ENCODE measurements at places on chromosomes 12 and 14. TPM values are rescaled to one million over a fixed set of nuclear protein-coding genes. Genes with fewer than 3 reads are reported as not detected.
A peak's percentile ranks its signal among the peaks of the same experiment; 100 is the strongest.

GRCh38 chr14:84819528-84819927, 710.4 kb upstream of the FLRT2 start:
- H3K4me3 ChIP-seq, result no peak overlapping the region
- no peaks in the 10 kb centered on the region for H3K27me3 ChIP-seq
- no peak for DNase-seq
- H3K4me1 ChIP-seq, result no peaks in the 10 kb centered on the region

DNA sequence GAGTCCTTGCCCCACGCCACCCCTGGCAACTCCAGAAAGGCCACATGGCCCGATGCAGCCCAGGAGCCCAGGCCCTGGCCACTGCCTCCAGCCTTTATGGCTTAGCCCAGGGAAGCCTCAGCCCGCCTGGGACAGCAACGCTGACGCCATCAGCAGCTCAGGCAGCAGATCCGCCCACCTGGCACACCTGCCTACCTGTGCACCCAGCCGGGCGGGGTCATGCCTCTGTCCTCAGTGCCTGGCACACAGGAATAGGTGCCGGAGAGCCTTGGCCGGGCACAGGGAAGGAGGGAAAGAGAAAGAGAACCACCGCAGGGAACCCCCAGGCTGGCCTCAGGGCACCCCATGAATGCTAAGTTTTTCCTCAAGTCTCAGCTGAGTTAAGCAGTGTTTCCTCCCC, 21.1 kb downstream of the BEGAIN start:
- no peak for DNase-seq
- no peaks in the 10 kb centered on the region for H3K36me3 ChIP-seq
- H3K4me3 ChIP-seq, result no peak overlapping the region
- no peak overlapping the region for H3K27ac ChIP-seq
- peaks cover 4% of the 10 kb centered on the region for H3K4me1 ChIP-seq

GRCh38 chr14:89185919-89186855, 230.8 kb downstream of the FOXN3 start:
- no peaks in the 10 kb centered on the region for H3K27me3 ChIP-seq
- peaks cover 16% of the 10 kb centered on the region for H3K4me1 ChIP-seq
- no peak for DNase-seq

GRCh38 chr12:123591702-123592481, 7.5 kb downstream of the TMED2 start:
- peaks cover 28% of the 10 kb centered on the region for H3K36me3 ChIP-seq
- peak overlapping the region; percentile 29 for H3K27ac ChIP-seq
- no peaks in the 10 kb centered on the region for H3K27me3 ChIP-seq
- DNase-seq, result no peak
- H3K4me1 ChIP-seq, result peaks cover 26% of the 10 kb centered on the region
- H3K4me3 ChIP-seq, result no peak overlapping the region

- DNase-seq, result no peak
- H3K4me3 ChIP-seq, result no peak overlapping the region
- H3K4me1 ChIP-seq, result peaks cover 5% of the 10 kb centered on the region
Observed at GRCh38 chr12:76687981-76688380, 75.9 kb upstream of the ZDHHC17 start.

Gene SLC25A47
- total RNA-seq, result not detected

- no peak overlapping the region for H3K27ac ChIP-seq
- H3K27me3 ChIP-seq, result no peaks in the 10 kb centered on the region
- H3K4me3 ChIP-seq, result no peak overlapping the region
- DNase-seq, result no peak
- no peaks in the 10 kb centered on the region for H3K4me1 ChIP-seq
Observed at GRCh38 chr14:34137001-34137745, 186.3 kb upstream of the EGLN3 start.

Gene CCDC60
- not detected for total RNA-seq

GRCh38 chr12:22231836-22232235, 102.7 kb downstream of the ST8SIA1 start:
- no peaks in the 10 kb centered on the region for H3K36me3 ChIP-seq
- H3K27ac ChIP-seq, result no peak overlapping the region
- H3K4me3 ChIP-seq, result no peak overlapping the region
- no peak for DNase-seq
- no peaks in the 10 kb centered on the region for H3K4me1 ChIP-seq
- no peaks in the 10 kb centered on the region for H3K27me3 ChIP-seq

- no peaks in the 10 kb centered on the region for H3K4me1 ChIP-seq
- H3K27me3 ChIP-seq, result peaks cover 36% of the 10 kb centered on the region
- no peak for DNase-seq
- H3K36me3 ChIP-seq, result no peaks in the 10 kb centered on the region
Observed at GRCh38 chr12:117845271-117845904, 123.4 kb downstream of the KSR2 start.

DNA sequence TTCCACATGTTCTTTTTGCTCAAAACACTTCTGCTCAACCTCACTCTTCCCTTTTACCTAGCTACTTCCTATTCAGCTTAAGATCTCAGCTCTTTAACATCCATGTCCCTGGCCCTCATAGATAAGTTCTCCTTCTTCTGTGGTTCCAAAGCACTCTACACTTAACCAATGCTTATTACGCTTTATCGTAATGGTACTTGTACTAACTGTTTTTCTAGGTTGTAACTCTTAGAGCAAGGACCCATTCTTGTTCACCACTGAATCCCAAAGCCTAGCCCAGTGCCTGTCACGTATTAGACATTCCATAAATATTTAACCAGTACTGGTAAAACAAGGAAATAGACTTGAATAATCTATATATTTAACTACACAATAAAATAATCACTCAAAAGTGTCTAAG, 5.3 kb downstream of the SLC41A2 start:
- no peak for DNase-seq
- peaks cover 13% of the 10 kb centered on the region for H3K4me1 ChIP-seq
- no peaks in the 10 kb centered on the region for H3K36me3 ChIP-seq
- no peak overlapping the region for H3K4me3 ChIP-seq

Gene RIPK3
- total RNA-seq, result 5.4 TPM

- no peak overlapping the region for H3K4me3 ChIP-seq
- peaks cover 52% of the 10 kb centered on the region for H3K4me1 ChIP-seq
- H3K27me3 ChIP-seq, result no peaks in the 10 kb centered on the region
- peaks cover 6% of the 10 kb centered on the region for H3K36me3 ChIP-seq
Observed at GRCh38 chr14:70904373-70904772, 2.9 kb upstream of the PCNX1 start.

GRCh38 chr12:42282294-42282693, 43.6 kb downstream of the ZCRB1 start:
- H3K4me1 ChIP-seq, result peaks cover 4% of the 10 kb centered on the region
- DNase-seq, result no peak
- no peak overlapping the region for H3K4me3 ChIP-seq
- peaks cover 2% of the 10 kb centered on the region for H3K36me3 ChIP-seq
- H3K27ac ChIP-seq, result no peak overlapping the region

DNA sequence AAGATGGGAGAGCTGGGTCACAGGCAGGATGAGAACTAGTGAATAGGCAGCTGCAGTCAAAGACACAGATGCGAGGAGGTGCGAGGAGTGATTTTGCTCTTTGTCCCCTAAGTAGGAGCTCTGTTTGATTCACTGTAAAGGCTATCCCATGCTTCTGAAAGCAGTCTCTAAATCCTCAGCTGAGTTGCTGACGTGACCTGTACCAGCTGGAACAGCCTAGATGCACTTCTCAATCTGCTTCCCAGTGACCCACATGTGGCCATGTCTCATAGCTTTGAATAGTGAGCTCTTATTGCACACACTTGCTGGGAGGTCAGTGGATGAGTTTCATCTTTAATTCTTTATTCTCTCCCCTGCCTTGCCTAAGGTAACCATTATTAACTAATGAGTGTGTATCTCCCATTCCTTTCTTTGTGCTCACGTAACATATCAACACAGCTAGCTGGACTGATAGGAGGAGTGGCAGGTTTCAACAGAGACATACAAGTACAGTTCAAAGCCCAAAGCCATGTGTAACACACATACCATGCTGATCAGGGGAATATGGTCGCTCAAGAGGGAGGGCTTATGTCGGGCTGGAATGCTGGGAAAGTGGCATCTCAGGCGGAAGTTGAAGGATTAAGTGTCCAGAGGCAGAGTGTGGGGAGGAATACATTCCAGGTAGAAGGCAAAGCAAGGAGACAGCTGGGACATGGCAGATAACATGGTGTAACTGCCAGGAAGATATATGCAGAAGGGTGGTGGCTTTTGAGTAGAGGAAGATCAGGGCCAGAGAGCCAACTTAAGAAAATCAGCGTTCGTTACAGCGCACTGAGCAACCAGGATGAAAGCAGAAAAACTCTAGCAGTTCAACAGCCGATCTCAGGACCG, 15.4 kb upstream of the YY1 start:
- no peak for DNase-seq
- peaks cover 21% of the 10 kb centered on the region for H3K4me1 ChIP-seq
- no peaks in the 10 kb centered on the region for H3K27me3 ChIP-seq
- H3K36me3 ChIP-seq, result peaks cover 2% of the 10 kb centered on the region

- H3K27me3 ChIP-seq, result no peaks in the 10 kb centered on the region
- H3K4me1 ChIP-seq, result peaks cover 16% of the 10 kb centered on the region
- H3K4me3 ChIP-seq, result no peak overlapping the region
- no peak for DNase-seq
- no peak overlapping the region for H3K27ac ChIP-seq
Observed at GRCh38 chr14:35927727-35928126, 101.6 kb downstream of the BRMS1L start.

DNA sequence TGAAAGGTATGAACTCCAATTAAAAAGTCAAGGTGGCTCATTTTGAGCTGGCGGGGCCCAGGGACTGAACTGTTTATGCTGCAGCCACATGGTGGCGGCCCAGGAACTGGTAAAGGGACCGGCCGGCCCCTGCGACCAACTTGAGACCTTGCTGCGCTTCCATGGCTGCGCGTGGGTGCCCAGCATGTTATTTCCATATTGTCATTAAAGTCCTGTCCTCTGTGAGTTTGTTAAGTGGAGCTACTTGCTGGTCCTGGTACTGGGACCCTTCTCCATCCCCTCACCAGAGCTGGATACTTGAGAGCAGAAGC, 62.3 kb downstream of the BEGAIN start:
- H3K36me3 ChIP-seq, result no peaks in the 10 kb centered on the region
- H3K27ac ChIP-seq, result no peak overlapping the region
- H3K4me1 ChIP-seq, result no peaks in the 10 kb centered on the region
- DNase-seq, result no peak

GRCh38 chr14:90678420-90678819, 137.8 kb downstream of the TTC7B start:
- DNase-seq, result no peak
- peaks cover 41% of the 10 kb centered on the region for H3K4me1 ChIP-seq
- no peaks in the 10 kb centered on the region for H3K27me3 ChIP-seq
- peak overlapping the region; percentile 96 for H3K27ac ChIP-seq
- no peaks in the 10 kb centered on the region for H3K36me3 ChIP-seq
- no peak overlapping the region for H3K4me3 ChIP-seq

- no peak overlapping the region for H3K4me3 ChIP-seq
- H3K36me3 ChIP-seq, result peaks cover 13% of the 10 kb centered on the region
- H3K4me1 ChIP-seq, result no peaks in the 10 kb centered on the region
- DNase-seq, result no peak
- H3K27ac ChIP-seq, result no peak overlapping the region
Observed at GRCh38 chr12:48276621-48277020, 73.5 kb upstream of the OR10AD1 start.

DNA sequence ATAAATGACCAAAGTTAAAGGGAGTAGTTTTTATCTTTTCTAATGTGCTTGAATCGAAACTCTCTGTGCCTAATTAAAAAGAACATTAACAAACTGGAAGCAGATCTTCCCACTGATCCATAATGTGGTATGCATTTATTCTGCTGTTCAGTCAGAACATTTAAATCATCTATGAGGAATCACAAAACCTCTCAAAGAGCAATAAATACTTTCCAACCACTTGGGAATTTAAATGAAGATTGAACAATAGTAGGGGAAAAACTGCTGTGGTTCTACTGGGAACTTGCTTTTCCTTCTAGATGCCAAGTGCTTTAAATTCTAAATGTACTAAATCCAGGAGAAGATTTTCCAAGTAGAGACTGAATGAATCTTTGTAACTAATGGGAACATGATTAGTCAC, 12.3 kb upstream of the CHPT1 start:
- DNase-seq, result no peak
- H3K4me1 ChIP-seq, result no peaks in the 10 kb centered on the region
- no peaks in the 10 kb centered on the region for H3K36me3 ChIP-seq
- no peak overlapping the region for H3K27ac ChIP-seq
- H3K27me3 ChIP-seq, result no peaks in the 10 kb centered on the region

- no peak overlapping the region for H3K4me3 ChIP-seq
- H3K4me1 ChIP-seq, result no peaks in the 10 kb centered on the region
- DNase-seq, result no peak
- H3K27me3 ChIP-seq, result no peaks in the 10 kb centered on the region
- H3K27ac ChIP-seq, result no peak overlapping the region
Observed at GRCh38 chr12:3604286-3604685, 113.3 kb downstream of the PRMT8 start.
